ENCODE measurements at places on chromosomes 6 and 20.
A peak's percentile ranks its signal among the peaks of the same experiment; 100 is the strongest.

GRCh38 chr20:51404297-51405060 lies 138.0 kb downstream of the NFATC2 start:
- no peak for DNase-seq

- DNase-seq: peak; percentile 3
Observed at GRCh38 chr6:132780770-132781371, 17.6 kb downstream of the SLC18B1 start.

- DNase-seq: no peak
Observed at GRCh38 chr20:33570743-33571142, 80.8 kb downstream of the CBFA2T2 start.

DNA sequence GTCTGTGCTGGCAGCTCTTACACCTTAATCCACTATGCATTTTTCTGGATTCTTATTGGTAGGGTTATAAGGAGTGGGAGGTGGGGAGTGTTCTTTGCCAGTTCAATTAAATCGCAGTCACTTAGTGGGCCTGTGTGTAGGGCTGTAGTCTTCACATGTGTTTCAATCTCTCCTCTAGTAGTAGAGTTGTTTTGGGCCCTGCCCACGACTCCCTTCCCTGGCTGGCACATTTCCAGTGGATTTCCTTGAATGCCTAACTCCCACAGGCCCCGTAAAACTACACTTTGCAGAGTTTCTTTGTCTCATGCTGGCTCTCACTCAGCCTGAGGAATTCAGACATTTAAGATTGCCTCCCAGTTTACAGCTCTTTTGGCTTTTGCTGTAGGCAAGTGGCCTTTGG lies 414.0 kb upstream of the OPRM1 start:
- DNase-seq: peak; percentile 18

GRCh38 chr6:149628875-149629510 lies 19.5 kb downstream of the KATNA1 start:
- DNase-seq: no peak

DNA sequence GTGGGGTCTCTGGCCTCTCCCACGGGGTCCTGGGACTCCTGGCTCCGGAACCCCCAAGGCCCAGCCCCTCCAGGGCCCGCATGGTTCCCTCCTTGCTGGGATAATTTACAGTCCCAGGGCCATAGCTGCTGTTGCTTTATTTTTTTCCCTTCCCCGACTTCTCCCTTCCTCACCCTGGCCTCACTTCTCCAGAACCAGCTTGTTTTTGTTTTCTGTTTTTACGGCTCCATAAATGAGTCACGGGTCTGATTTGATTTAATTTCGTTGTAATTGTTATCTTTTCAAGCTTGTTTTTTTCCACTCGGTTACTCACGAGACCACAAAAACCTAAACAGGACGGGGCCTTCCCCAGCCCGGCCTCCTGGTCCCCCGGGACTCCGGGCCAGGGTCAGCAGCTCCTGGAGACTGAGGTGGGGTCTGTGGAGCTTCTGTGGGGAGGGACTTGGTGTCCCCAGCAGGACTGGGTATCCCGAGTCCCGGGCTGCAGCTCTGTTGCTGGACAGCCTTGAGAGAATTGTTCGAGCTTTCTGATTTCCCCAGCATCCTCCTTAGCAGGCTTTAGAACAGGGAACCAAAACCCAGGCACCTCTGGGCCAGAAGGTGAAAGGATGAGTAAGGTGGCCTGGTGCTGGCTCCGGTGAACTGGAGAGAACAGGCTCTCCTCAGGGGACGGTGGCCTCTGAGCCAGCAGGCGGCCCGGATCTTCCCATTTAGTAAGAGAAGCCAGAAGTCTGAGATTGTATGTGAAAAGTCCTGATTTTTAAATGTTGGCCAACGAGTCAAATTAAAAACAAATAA lies 94.9 kb downstream of the CEBPB start:
- peak; percentile 62 for DNase-seq

- DNase-seq: no peak
Observed at GRCh38 chr20:57500962-57501361, 24.0 kb downstream of the CTCFL start.

- no peak for DNase-seq
Observed at GRCh38 chr6:97712751-97713150, 429.7 kb upstream of the MMS22L start.

DNA sequence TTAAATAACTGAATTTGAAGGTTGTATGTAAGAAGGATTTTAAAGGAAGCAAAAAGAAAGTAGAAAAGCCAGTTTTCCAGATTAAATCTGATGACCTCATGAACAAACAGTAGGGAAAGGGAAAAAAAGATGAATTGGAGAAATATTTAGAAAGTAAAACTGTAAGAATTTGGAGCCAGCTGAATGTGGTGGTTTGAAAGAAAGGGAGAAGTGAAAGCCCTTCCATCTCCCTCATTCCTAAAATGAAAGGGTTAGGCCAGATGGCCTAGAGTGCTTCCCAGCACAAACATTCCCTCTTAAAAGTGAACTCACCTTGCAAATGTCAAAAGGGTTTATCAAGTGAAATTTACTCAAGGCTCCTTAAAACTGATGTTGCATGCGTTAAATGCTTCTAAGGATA lies 139.3 kb upstream of the COL21A1 start:
- DNase-seq: no peak

GRCh38 chr6:27772261-27773001 lies 139.8 kb downstream of the OR2B2 start:
- peak; percentile 79 for DNase-seq

DNA sequence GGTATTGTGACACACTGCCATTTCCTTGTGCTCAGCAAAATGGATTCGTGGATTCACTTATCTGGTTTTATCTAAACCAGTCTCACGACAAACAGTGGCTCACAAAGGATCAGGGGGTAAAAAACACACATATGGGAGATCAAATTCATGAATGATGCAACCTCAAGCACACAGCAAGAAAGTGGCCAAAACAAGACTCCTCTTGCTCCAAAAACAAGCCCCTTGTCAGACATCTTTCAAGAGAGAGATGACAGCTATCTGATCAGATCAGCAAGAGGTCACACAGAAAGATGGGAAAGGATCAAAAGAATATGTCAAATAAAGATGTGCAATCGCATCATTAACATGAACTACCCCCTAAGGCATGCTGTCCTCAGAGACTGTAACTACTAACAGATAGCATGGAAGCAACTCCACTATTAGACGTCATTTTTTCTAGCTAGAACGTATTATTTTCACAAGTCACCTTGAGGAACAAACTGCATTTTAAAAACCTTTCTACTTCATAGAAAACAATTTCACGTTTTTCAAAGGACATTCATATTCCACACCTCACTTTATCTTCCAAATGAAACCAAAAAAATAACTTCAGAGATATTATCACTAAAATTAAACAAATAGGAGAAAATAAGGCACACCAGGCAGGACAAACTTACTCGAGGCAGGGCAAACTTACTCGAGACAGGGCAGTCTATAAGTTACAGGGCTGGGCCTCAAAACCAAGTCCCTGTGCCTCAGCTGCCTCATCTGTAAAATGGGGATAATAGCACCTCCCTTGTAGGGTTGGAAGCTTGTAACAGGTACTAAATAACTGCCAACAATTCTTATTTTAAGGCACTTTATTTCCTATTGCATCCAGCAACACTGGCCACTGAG lies 122.3 kb downstream of the PREX1 start:
- no peak for DNase-seq

DNA sequence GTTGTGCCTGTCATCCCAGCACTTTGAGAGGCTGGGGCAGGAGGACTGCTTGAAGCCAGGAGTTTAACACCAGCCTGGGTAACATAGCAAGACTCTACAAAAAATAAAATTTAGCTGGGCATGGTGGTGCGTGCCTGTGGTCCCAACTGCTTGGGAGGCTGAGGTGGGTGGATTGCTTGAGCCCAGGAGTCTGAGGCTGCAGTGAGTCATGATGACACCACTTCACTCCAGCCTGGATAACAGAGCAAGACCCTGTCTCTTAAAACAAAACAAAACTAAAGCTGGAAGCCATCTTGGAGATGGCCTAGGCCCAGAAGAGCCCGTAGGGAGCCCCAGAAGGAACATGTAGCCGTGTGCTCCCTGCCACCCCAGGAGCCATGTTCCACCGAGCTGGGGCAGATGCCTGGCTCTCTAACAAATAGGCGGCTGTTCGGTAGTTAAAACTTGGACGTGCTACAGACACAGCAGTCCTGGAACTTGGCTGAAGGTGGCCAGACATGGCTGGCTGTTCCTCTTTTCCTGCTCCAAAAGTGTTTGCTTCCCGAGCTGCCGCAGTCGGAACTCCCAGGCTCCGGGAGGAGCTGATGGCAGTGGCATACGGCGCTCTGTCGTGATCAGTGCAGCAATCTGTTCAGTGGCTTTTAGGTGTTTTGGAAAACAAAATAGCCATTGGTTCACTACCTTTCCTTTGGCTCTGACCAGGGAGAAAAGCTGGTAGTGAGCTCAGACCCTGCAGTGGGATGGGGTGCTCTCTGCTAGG lies 37.0 kb downstream of the DYNLT1 start:
- no peak for DNase-seq

DNA sequence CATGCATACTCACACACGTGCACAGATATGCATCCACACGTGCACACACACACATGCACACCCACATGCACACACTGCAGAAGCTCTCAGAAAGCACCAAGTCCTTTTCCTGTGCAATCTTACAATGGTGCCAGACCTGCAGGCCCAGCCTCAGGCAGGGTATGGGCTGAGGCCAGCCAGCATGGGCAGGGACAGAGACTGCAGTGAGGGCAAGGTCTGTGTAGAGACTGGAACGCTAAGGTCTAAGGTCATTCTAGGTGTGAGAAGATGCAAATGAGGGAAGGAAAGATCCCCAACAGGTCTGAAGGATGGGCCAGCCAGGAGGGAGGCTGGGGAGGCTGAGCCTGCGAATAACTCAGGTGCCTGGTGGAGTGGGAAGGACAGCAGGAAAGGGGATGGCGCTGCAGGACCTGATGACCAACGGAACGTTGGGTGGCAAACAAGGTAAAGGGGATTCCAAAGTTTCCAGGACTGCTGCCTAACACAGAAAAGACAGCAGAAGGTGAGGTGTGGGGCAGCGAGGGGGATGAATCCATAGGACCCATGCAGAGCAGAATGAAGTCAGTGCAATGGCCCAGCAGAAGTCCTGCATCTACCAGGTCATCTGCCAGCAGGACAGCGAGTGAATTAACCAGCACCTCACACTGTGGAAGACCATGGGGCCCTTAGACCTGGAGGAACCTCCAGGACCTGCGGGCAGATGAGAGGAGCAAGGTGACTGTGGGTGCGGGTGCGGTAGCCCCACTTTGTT lies 67.0 kb downstream of the ABHD12 start:
- DNase-seq: no peak

DNA sequence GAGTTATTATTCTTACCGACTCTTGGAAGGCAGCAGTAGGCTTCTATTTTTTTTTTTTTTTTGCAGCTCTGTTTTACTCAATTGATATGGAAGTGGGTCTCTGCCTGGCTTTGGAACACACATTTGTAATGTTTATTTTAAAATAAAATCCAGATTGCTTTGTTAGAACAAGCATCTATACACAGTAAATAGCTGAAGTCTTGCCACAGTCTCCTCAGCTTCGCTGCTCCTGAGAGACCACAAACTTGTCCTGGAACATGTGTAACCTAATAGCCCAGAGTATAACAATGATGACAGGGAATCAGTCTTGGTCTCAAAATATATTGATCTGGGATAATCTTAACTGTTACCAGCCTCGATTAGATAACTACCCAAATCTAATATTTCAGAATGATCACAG lies 299.8 kb upstream of the NOX3 start:
- no peak for DNase-seq

DNA sequence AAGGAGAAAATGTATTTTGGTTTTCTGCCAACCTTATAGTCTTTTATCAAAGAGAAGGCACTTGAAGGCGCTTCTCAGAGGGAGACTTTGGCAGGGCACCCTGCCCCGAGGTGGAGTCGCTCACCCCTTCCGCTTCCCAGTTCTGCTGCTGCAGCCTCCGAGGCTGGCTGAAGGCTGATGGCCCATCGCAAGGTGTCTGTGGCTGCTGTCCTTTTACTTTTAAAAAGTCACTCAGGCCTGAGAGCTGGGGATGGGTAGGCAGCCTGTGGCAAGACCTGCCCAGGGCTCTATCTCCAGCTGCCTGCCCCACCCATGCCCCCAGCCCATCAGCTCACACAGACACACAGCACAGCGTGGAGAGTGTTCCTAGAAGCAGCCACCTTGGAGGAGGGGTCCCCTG lies 206.6 kb upstream of the CST7 start:
- no peak for DNase-seq

- DNase-seq: no peak
Observed at GRCh38 chr6:48037946-48038345, 73.1 kb downstream of the PTCHD4 start.

DNA sequence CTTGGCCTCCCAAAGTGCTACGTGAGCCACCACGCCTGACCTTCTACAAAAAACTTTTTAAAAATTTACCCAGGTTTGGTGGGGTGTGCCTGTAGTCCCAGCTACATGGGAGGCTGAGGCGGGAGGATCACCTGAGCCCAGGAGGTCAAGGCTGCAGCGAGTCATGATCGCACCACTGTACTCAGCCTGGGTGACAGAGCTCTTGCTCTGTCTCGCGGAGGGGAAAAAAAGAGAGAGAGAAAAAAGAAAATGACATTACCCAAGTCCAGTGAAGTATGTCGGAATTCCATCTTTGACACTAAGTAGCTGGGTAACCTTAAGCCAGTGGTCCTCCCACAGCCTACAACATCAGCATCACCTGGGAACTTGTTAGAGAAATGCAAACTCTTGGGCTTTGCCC lies 18.8 kb upstream of the MAP1LC3A start:
- no peak for DNase-seq

GRCh38 chr6:99353126-99353525 lies 3.7 kb upstream of the FAXC start:
- no peak for DNase-seq

DNA sequence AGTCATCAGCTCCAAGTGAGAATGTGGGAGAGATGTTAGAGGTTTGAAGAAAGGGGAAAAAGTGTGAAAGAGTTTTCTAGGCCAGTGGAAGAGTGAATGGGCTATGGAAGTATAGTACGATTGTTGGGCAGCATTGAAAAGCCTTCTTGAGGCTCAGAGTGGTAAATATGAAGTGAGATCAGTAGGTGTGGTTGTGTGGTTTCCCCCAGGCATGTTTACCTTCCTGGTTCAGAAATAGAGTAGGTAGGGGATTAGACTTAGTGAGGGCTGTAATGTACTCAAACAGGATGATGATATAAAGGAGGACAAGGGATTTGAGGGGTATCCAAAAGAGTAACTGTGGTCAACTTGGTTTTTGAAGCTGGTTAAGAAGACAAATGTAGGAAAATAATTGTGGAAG lies 3.7 kb downstream of the MLIP start:
- DNase-seq: no peak

DNA sequence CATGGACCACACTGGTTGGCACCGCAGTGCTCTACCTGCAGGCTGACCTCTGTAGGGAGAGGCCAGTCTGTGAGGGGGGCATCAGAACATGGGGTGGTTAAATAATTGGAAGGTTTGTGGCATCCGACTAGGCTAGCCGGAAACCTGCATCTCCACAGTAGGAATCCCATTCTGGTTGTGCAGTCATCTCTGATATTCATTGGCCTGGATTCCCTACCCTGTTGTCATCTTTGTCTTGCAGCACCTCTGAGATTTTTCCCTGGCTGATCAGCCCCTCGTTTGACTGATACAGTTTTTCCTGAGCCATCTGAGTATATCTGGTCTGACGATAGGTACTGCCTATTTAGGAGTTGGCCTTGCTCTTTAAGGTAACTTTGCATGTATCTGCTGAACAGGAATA lies 259.4 kb downstream of the TMEM242 start:
- DNase-seq: no peak

GRCh38 chr6:126337323-126337722 lies 2.6 kb upstream of the CENPW start:
- no peak for DNase-seq

All from H4 (cell line).